ENCODE measurements at places on chromosomes 2 and 18.

DNA sequence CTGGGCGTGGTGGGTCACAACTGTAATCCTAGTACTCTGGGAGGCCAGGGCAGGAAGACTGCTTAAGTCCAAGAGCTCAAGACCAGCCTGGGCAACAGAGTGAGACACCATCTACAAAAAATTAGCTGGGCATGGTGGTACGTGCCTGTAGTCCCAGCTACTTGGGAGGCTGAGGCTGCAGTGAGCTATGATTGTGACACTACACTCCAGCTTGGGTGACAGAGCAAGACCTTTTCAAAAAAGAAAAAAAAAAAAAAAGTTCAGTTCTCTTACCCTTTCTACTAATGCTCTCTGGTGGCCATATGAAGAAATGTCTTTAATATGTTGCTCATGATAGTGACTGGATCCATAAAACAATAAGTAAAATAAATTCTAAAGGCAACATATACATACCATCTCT lies 14.9 kb downstream of the TYW5 start:
- DNase-seq, result no peak

DNA sequence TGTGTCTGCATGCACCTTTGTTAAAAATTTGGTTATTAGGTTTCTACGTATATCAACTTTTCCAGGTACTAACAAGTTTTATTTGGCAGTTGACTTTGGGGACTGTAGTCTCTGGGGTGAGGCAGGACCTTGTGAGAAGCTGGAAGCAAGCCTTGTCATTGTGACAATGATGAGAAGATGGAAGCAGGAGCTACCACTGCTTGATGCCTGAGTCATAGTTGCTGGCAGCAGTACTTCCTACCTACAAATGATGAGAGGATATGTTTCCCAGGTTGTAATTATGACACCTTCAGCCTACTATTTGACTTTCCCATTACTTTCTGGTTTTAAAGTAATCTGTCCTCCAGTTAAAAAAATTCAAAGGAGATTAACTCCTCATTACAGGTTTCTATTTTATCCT lies 516.3 kb downstream of the NRXN1 start:
- no peak for DNase-seq

GRCh38 chr18:48000701-48001100 lies 70.2 kb upstream of the SMAD2 start:
- DNase-seq, result no peak

DNA sequence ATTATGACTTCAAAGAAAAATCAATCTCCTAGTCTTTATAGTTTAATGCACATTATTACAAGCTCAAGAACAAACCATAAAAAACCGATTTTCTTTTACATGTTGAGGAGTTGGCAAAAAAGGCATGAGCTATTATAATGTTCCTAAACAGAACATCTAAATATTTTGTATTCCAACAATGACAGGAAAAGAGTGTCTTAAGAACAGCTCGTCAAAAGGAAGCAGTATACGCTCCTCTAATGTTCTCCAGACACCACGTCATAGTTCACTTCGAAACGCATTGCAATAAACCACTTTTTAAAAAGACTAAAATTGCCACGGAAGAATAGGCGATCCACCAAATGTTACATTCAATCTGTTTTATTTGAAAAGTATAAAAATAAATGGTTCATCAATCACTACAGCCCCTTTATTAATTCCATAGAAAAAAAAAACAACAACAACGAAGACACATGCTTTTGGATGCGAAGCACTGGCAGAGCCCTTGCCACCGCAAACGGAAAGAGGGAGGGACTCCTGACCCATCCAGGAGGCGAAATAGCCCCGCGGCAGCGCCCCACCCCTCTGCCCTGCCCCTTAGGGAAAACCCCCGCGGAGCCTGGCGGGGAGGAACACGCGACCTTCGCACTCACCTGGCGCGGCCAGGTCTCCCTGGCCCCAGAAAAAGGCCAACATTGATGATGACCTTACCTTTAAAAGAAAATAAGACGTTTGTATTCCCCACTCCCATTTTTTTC lies 45.8 kb downstream of the MBP start:
- no peak for DNase-seq

GRCh38 chr2:121066526-121066925 lies 218.5 kb downstream of the TFCP2L1 start:
- no peak for DNase-seq

DNA sequence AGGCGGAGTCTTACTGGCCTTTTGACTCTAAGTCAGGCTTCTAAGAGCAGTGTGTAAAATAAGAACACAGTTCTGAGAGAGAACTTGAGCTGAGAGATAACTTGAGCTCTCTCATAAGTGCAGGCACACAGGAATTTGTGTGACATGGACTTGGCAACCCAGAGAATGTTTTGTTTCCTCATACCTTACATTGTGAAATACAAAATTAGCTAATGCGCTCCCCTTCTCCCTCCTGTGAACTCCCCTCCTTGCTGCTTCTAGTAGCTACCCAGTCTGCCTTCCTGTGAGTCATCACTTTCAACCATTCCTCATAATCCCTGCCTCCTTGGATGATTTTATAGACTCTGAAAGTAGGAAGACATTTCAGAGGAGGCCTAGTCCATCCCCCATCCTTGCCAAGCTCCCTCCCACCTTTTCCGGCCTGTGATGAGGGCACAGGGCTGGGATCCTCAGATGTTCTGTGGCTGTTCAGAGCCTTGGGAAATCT lies 22.6 kb downstream of the FER1L5 start:
- no peak for DNase-seq

DNA sequence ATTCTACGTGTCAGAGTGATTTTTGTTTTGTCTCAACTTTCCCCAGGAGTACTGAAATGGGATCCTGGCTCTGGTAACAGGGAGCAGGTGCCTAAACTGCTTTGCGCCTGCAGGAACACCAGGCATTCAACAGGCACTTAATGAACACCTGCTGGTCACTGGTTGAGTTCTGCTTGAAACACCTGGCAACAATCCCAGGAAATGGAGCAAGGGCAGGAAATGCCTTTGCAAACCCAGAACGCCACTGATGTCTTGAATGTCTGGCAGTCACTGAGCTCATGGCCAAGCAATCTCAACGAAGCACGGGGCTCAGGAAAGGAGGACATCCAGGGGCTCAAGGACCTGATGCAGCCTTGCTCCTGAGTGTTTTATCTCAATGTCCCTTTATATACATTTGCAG lies 360.0 kb upstream of the RAB6C start:
- peak; percentile 17 for DNase-seq

DNA sequence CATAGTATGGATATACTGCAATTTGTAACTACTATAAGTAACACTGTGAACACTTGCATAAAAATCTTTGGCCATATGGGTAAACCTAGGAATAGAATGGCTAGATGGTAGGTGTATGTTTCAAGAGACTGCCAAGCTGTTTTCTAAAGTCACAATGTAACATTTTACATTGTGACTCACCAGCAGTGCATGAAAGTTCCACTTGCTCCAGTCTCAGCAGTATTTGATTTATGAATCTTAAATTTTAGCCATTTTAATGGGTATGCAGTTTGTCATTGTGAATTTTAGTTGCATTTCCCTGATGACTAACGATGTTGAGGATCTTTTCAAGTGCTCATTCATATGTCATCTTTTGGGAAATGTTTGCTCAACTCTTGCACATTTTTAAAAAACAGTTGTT lies 86.1 kb downstream of the FARSB start:
- no peak for DNase-seq

DNA sequence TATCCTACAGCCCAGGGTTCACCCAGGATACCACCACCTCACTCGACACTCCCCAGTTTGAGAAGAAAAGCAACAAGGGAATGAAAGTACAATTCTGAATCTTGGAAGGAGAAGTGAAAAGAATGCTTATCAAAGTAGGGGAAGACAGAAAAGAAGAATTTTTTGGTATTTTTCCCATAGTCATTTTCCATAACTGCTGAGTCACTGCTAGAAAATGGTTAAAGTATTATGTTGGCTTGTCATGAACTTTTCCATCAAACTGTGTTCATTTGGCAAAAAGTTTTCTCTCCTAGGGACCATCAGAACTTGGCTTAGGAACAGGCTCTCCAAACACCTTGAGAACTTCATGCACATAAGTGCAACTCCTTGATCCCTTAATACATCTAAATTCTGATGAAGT lies 192.0 kb downstream of the BCL11A start:
- no peak for DNase-seq

DNA sequence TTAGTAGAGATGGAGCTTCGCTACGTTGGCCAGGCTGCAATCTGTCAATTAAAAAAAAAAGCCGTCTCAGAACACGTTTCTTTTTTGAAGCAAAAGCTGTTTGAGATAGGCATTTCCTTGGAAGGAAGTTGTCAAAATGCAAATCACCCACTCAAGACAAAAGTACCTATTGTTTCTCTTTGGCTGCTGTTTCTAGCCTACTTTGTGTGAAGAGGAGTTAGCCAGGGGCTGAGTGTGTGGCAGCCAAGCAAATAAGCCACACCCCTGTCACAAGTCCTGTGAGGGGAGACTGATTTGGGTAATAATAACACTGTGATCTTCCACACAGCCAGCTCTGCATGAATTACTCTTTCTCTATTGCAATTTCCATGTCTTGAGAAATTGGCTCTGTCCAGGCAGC lies 47.4 kb upstream of the CDCA7 start:
- no peak for DNase-seq

DNA sequence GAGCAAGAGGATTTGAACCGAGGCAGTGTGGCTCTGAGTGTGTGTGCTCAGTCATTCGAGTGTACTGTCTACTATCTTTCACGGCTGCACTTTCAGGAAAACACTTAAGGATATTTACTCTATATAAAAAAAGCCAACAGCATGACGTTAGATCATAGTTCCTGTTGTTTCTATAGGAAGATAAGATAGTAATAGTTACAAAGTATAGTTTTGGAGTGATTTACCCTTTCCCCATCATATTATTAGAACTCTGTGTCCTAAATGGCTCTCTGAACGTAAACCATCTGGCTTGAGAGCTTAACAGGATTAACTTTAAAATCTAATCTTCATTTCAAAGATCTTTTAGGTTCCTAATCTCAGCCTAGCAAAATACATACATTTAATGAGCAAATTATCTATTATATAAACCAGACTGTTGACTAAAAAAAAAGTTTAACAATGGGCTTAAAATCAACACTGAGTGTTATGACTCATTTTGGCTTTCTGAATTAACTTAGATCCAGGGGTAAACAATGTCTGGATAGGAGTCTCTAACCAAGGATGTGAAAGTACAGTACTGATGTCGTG lies 150.3 kb upstream of the DNMT3A start:
- no peak for DNase-seq

DNA sequence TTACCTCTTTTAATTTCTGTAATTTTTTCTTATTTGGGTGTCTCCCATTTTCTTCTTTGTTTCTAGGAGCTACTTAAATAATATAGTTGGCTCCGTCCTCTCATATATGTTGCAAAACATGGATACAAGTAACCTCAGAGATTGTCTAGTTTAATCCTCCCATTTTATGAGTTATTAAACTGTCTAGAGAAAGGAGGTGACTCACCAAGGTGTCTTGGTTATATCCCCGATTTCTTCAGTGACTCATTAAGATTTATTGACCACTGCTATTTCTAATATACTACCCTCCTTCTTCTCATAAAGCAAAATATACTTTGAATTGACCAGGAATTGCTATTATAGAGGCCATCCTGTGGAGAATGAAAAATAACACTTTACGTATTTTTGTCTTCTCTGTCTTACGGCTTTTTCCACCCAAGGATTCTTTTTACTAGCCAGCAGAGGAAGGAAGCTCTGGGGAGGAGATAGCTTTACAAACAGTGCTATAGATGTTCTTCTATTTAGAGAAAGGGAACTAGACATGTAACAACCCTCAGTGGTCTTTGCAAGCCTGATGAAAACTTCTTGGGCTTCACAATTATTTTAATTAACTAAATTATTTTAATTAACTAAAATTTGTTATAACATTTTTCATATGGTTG lies 300.4 kb upstream of the TNP1 start:
- DNase-seq, result no peak

DNA sequence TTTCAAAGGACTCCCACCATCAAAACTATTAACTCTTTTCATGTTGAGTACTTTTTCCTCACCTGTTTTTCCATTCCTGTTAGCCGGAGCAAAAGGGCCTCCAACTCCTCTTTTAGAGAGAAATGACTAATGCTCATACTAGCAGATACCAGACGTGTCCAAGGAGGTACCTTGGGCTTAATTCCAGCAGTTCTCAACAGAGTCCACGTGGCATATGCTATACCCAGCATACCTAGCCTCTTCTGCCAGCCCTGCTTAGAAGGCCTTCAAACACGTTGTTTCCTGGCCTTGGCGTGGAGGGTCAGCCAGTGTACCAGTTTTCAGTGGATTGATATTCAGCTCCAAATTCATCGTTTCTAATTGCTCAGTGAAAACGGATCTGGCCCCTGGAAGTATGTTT lies 123.9 kb downstream of the MGAT5 start:
- no peak for DNase-seq

DNA sequence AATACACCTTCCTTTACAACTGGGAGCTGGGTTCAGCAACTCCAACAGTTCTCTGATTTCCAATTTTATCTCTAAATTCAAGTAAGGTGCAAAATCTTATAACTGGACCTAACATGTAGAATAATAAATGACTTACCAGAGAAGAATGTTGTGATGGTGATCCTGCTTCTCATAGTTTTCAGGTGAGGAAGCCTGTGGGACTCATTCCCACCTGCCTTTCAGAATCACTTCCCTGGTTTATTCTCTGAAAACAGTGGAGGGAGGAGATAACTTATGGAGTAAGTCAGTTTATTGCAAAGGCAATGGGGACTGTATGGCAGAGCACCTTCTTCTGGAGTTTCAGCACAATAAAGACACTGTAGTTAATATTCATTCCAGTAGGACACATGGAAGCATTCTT lies 1188.2 kb upstream of the FAM98A start:
- DNase-seq, result no peak

DNA sequence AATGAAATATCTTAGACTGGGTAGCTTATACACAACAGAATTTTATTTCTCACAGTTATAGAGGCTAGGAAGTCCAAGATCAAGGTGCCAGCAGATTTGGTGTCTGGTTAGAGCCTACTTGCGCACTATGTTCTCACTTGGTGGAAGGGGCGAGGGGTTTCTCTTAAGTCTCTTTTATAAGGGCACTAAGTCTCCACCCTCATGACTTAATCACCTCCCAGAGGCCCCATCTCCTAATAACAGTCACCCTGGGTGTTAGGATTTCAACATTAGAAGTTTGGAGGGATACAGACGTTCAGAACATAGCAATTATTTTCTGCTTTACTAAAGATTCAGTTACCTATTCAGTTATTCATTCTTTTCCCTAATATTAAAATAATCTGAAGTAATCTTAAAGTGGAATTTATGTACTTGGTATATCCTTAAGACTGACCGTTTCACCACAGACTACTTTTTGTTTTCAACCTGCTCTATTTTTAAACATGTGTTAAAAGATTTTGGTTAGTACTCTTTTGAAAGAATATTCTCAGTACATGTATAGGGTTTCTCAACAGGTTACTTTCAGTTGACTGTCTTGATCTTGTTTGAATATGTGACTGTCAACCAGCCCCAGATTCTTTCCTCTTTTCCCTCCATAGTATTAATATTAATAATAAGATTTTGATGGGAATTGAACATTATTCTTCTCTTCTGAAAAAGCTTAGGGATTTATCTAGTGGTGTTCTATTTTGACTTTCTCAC lies 130.0 kb downstream of the TAF4B start:
- DNase-seq, result no peak

Data from G401 (cell line).